NCI-H82 (cell line): ENCODE measurements at places on chromosomes 16 and 17.

DNA sequence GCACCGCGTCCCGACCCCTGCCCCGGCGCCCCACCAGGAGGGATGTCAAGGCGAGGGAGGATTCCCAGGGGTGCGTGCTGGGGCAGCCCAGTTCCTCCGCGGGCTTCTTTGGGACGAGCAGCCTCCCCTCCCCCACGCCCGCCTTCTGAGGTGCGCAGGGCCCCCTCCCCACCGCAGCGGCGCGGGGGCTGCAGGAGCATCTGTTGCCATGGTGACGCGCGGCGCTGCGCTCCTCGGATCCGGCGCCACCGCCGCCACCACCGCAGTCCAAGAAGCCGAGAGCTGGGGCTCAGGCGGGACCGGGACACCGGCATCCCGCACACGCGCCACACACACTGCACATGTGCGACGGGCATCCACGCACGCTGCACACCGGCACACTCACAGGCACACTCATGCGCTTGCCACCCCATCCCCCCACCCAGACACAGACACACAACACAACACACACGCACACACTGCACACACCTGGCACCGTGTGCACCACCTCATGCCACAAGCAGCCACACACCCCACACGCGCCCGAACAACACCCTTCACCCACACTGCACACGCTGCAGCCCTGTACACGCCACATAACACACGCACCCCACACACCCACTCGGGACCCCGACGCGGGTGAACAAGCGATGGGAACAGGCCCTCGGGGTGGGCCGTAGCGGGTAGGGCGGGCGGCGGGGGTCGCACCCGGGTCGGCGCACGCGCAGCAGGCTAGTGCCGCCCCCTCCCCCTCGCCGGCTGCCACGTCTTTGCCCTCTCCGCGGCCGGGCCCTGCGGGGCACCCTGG, 17.0 kb downstream of the ENPP7 start:
- DNase-seq = peak; percentile 39

- no peak for DNase-seq
Observed at GRCh38 chr17:71224824-71225575, 895.8 kb upstream of the SOX9 start.

GRCh38 chr16:17348042-17348783, 122.5 kb downstream of the XYLT1 start:
- no peak for DNase-seq

DNA sequence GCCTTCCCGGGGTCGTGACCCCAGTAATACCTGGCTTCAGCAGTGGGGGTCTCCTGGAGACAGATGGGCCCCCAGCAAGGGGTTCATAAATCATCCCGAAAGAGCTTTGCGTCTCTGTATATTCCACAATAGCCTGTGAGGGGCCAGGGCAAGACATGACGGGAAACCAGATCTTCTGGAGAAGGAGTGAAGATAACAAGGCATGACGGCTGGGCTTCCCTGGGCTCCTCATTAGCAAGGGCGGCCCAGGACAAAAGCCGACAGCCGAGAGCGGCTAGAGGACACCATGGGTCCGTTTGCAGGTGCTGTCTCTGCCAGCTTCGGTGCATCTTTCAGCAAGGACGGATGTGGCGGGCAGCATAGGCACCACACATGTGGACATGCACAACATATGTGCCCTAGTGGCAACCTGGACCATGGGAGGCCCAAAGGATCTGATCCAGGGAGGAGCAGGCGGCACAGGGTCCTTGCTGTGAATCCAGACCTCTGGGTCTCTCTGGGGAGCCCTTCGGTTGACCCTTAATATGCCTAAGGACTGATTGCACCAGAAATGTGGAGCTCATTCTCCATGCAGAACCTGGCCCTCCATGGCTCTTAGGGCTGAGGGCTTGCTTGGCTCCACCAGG, 136.9 kb upstream of the FOXF1 start:
- DNase-seq = no peak

DNA sequence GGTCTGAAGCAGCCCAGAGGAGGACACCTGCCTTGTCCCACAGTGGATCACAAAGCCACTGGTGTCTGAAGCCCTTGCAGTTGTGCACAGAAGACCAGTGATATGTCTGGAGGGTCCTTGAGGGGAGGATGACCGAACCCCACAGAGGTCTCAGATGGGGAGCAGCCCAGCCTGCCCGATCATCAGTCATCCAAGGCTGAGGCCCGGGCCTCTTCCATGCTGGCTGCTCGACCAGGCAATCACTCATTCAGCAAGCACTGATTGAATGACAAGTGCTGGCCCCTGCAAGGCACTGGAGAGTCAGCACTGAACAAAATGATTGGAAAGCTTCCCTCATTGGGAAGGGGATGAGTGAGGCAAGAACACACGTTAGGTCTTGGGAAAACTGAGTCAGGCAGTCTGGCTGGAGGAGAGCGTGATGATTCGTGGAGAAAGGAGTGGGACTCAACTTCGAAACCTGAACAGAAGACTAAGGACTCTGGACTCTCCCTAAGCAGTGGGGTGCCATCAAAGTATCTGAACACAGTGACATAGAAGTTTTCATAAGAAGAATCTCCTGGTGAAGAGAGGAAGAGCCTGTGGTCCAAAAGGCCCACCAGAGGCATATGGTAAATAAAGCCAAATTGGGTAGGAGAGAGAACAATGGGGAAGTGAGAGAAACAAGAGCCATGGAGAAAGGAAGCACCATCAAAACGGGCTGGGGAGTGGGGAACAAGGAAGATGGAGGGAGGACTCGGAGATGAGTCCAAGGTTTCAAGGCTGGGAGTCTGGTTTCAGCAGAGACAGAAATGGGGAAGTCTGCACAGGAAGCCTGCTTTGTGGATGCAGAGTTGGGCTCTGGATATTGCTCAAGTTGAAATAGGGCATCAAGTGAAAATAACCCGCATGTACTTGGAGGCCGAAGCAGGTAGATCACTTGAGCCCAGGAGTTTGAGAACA, 10.2 kb downstream of the PIK3R5 start:
- DNase-seq = no peak

DNA sequence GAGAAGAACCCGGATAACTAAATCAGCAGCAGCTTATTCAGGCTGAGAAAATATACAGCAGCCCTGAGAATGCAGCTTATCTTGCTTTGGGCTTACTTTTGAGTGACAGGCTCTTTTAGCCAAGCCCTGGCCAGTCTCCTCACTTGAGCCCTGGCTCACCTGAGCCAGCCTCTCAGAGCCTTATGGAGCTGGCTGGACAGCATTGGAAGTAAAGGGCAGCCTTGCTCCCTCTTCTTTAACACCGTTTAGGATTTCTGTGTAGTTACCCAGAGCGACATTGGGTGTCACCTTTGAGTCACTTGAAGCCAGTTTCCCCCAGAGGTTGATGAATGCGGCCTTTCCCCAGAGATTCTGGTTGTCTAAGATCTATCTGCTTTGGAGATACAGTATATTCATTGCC, 7.7 kb upstream of the NPIPB2 start:
- DNase-seq = peak; percentile 83

DNA sequence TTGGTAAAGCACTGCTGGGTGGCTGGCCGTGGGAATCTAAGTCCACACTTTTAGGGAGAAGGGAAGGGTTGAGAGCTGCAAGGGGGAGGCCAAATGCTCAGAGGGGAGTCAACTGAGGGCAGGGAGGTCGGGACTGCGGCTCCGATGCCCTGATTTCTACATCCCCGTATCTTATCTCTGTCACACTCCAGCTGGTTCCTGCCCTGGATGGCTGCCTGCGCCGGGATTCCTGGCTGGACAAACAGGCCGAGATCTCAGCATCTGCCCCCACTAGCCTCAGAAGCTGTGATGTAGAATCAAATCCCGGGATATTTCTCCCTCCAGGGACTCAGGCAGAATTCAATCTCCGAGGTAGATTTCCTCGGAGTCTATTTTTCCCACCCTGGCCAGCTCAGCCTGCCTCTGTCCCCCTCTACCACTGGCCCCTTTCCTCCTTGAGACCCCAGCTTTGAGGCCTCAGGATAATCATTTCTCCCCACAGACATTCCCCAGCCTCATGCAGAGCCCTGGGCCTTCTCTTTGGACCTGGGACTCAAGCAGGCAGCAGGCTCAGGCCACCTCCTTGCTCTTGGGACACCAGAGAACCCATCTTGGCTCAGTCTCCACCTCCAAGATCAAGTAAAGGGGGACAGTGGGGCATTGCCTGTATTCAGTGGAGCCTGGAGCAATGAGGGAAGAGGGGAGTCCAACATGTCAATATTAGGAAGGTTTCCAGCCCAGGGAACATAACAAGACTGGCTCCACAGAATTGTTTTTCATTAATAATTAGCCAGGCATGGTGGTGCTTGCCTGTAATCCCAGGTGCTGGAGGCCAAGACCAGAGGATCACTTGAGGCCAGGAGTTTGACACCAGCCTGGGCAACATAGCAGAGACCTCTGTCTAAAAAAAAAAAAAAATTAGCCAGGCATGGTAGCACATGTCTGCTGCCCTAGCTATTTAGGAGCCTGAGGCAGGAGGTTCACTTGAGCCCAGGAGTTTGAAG, 1.8 kb downstream of the SHBG start:
- DNase-seq = no peak

DNA sequence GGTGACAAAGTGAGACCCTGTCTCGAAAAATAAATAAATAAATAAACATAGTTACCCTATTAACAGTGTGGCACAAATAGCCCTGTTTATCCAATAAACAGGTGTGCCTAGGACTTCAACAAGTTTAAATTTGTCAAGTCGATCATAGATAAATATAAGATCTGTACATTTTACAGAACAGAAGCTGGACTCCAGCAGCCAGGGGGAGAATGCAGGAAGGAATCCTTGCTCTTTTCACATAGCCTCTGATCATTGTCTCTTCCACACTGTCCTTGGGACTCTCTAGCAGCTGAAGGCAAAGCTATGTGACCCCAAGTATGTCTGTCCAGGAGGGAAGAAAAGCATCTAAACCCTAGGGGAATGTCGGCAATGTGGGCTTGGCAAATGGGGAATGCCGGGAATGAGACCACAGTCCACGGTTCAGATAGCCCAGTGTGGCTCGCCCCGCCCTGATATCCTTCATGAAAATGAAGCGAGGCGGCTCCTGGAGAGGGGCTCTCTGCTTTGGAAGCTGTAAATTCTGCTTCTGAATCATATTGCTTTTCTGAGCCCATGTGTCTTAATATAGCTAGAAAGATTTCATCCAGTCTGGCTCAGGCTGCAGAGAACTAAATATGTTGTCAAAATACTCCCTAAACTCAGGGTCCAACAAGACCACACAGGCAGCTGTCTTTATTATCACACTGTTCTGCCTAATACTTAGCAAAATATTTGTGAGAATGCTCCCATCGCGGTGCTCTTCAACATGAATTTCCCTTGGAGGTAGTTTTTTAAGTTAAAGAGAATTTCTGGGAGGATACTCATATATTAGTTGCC, 24.9 kb upstream of the GRB2 start:
- no peak for DNase-seq

GRCh38 chr16:12252616-12253015, 276.1 kb downstream of the SNX29 start:
- peak; percentile 59 for DNase-seq

GRCh38 chr16:82203198-82203597, 33.2 kb upstream of the MPHOSPH6 start:
- no peak for DNase-seq

GRCh38 chr17:12472252-12473173, 193.2 kb upstream of the MYOCD start:
- peak; percentile 90 for DNase-seq

GRCh38 chr16:68197250-68197649, 38.7 kb downstream of the ESRP2 start:
- DNase-seq = no peak

DNA sequence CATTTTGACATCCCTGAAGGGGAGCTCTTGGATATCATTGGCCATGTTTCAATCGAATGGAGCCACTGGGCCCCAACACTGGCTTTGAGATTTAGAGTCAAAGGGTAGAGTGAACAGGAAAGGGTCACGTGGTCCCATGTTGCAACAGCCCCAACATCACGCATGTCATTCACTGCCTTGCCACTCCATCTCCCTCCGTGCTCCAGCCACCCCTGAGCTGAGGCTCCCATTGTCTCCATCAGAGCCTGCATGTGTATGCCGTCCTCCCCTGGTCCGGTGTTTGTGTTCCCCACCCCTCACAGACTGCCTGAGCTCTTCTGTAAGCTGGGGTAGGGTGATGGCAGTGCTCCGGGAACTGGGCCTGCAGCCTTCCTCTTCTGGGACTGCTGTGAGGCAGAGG, 12.1 kb downstream of the NFE2L1 start:
- no peak for DNase-seq

DNA sequence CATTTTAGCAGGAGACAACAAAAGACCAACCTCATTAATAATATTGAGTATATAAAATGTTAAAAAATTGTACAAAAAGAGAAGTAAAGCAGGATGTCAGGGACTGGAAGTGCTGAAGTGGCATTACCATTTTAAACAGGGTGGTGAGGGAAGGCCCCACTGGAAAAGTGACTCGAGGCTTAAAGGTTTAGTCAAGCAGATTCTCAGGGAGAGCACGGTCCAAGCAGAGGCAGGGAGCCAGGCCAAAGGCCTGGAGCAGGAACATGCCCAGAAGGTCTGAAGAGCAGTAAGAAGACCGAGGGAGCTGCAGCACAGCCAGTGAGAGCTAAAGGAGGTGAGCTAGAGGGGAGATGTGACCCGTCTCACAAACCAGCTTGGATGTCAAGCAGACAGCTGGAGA, 7.6 kb downstream of the XPO6 start:
- no peak for DNase-seq

- DNase-seq = no peak
Observed at GRCh38 chr17:57601143-57601735, 143.9 kb downstream of the CCDC182 start.

DNA sequence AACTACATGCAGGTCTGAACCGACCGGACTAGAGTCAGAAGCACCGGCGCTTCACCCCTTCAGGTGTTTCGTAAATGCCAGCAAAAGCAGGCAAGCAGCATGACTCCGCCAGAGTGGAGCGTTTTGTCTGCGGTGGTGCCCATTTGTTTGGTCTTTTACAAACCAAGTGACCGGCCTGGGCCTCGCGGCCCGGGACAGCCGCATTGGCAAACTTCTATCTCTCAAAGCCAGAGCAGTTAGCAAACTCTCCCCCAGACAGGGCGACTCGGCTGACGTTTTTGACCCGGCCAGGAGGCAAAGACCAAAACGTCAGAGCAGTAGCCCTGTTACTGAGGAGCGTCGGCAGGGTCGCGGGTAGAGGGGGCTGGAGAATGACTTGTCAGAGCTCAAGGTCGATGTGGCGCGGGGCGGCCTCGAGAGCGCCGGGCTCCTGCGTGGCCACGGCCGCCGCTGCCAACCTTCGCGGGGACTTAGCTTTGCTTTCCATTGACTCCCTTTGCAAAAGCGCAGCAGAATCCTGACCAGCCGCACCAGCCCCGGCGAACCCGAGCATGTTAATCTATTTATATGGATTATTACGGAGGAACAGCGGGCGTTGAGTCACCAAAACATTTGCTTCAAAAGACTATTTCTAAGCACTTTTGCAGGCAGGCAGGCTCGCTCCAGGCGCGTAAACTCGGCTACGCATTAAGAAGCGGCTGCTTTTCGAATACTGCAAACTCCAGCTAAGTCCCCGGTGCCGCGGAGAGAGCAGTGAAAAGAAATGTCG, 763 bp upstream of the SOX9 start:
- DNase-seq = peak; percentile 70

- no peak for DNase-seq
Observed at GRCh38 chr17:77769215-77769614, 189.3 kb upstream of the TNRC6C start.

GRCh38 chr17:69539781-69540319, 125.4 kb downstream of the MAP2K6 start:
- DNase-seq = no peak
